ENCODE measurements at places on chromosomes 1 and 21.

- DNase-seq: no peak
These were observed 4.1 kb upstream of the LSM10 start for GRCh38 chr1:36401602-36402503.

- no peak for DNase-seq
These were observed 22.0 kb downstream of the DONSON start for GRCh38 chr21:33566514-33566913.

DNA sequence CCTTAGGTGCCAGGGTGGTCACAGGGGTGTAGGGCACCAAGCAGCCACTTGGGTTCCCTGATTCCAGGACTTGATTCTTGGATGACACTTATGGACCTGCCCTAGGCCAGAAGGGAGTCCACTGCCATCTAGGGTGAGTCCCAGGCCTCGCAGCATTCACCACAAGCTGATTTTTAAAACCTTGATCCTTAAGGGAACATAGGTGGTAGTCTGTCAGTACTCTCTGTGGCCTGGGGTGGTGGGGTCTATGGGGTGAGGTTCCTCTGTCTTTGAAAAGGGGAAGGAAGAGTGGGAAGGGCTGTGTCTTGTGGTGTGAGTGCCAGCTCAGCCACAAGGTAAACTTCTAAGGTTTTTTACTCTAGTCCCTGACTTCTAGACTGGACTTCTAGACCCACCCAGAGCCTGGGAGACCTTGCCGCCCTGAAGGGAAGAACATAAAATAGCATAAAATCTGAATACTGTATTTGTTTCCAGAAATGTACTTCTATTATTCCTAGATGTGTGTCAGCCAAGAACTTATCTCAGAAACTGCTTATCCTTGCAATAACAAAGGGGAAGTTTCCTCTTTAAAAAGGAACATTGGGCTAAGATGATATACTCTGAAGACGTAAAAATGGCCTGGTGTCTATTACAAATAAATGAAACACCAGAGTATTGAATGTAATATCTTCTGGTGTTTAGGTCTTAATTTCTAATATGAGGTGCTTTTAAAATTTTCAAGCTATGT is 757.3 kb downstream of the LTN1 start:
- DNase-seq: no peak

DNA sequence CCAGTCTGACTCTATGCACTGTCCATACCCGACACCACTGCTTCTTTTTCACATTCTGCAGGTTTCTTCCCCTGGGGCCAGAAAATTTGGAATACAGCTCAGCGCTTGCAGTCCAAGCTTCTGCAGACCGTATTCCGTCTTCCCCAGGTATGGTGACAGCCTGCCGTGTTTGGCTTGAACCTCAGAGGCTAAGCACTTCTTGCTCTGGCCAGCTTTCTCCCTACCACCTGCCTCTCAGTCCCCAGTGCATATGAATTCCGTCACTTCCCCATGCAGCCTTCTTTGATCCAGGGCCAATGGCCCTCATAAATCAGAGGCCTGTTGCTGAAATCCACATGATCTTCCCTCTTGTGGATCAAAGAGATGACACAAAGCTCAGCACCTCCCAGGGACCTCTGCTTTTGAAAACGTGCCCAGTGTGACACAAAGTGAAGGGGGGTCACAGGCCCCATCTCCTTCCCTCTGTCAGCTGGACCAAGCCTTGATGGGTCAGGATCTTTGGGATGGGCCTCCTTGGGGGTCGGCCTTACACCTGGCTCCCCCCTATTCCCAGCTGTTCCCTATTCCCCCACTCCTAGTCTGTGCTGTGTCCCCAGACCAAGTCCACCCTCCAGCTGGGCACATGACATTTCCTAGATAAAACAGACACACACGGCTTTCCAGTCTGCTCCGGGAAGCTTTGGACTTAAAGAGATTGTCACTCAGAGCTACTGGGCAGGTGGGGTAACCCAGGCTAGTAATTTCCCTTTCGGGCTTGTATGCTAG is 66.6 kb downstream of the HMGB4 start:
- no peak for DNase-seq

GRCh38 chr1:36729289-36729688 is 246.6 kb upstream of the CSF3R start:
- no peak for DNase-seq

DNA sequence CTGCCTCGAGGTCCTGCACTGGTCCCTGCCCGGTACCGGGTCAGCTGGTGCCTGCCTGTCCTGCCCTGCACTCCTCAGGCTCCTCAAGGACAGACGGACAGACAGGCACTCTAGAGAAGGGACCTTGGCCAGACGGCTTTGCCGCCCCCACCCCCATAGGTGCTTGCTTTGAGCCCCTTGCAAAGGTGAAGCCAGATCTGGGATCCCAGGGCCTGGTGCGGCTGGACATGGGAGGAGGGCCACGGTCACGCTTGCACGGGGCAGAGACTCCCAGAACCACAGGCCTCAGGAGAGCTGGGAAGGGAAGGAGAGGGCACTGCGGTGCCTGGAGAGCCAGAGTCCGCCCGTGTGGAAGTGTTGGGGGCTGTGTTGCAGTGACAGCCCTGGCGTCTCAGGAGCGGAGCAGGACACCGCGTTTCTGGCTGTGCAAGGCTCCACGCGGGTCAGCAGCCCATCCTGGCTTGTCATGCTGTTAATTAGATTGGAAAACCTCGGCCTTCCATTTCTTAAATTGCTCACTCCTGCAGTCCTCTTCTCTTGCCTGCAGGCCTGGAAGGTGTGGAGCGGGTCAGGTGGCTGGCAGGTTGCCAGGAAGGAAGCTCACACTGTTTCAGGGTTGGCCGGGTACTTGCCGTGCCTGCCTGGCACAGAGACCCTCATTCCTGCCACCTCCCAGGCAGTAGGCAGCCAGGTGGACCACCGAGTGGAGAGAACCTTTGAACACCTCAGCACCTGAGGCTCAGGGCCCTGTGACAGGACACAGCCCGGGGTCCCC is 16.3 kb downstream of the COL18A1 start:
- DNase-seq: no peak

GRCh38 chr1:983798-984475 is 2.0 kb upstream of the PERM1 start:
- no peak for DNase-seq

- no peak for DNase-seq
These were observed 20.5 kb upstream of the OR2L5 start for GRCh38 chr1:247992986-247993385.
